ENCODE measurements at places on chromosomes 5 and 9.

DNA sequence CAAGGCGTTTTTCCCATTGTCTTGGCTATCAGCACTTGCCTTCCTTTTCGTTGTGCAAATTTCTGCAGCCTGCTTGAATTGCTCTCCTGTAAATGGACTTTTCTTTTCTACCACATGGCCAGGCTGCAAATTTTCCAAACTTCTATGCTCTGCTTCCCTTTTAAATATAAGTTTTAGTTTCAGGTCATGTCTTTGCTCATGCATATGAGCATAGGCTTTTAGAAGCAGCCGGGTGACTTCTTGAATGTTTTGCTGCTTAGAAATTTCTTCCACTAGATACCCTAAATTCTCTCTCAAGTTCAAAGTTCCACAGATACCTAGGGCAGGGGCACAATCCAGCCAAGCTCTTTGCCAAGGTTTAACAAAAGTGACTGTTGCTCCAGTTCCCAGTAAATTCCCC is 22.4 kb upstream of the PTPDC1 start:
- no peak for DNase-seq

- DNase-seq = no peak
Observed at GRCh38 chr5:10528056-10528816, 35.6 kb upstream of the ANKRD33B start.

DNA sequence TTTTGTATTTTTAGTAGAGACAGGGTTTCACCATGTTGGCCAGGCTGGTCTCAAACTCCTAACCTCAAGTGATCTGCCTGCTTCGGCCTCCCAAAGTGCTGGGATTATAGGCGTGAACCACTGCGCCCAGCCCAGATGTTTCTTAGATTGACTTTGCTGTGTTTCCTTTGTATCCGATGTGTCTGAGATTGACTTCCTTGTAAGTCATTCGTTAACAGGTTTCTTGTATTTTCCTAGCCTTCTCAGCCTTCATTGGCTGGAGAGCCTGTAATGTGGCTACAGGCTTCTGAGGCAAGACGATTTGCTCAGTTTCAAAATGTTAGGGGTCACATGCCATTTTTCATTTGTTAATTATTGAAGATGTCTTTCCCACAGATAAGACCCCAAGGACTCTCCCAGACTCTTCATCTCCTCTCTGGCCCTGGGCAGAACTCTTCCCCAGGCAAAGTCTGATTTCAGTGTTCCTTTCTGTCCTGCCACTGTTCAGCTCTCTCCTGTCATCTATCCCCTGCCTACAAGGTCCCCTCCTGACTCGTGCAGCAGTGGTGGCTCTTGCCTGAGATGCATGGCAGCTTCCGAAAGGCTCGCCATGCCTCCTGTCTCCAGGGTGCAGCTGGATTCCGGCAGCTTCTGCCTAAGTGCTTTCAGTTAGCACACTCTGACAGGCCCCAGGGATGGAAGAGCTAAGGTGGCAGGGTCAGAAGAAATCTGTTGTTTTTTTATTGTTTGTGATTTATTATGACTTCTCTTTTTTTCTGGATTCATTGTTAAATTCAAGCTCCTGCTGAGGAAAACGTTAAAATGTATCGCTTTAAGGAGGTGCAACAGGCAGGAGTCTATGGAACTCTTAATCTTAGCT is 206.4 kb downstream of the AOPEP start:
- DNase-seq = no peak

- no peak for DNase-seq
Observed at GRCh38 chr5:120086081-120086480, 378.0 kb upstream of the PRR16 start.

DNA sequence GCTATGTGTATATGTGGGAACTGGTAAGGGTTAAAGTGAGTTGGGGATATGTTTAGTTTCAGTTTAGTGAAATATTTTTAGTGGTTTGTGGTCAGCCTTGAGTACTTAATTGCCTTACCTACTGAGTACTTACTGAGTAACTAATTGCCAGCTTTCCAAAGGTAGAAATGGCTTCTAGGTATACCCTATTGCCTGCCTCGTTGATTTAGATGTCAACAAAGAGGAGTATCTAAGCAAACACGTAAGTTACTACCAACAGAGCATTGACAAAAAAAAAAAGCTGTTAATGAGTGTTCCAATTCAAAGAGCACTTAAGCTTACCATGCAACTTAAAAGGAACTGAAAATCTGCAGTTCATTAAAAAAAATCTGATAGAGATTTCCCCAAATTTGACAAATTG is 8.8 kb downstream of the ATP10B start:
- no peak for DNase-seq

DNA sequence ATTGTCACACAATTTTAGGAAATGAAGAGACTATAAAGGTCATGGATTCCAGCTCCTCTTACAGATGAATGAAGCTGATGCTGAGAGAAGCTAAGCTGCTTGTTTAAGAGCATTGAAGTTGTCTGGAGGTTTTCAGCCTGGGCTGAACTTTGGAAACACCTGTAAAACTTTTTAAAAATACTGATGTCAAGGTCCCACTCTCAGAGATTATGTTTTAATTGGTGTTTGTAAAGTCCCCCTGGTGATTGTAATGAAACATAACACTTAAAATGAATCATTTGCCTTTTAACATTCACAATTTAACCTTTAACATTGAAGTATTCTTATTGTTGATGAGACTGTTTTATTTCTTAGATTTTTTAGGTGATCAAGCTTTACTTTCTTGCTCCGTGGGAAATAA is 16.4 kb downstream of the RAD23B start:
- DNase-seq = no peak

DNA sequence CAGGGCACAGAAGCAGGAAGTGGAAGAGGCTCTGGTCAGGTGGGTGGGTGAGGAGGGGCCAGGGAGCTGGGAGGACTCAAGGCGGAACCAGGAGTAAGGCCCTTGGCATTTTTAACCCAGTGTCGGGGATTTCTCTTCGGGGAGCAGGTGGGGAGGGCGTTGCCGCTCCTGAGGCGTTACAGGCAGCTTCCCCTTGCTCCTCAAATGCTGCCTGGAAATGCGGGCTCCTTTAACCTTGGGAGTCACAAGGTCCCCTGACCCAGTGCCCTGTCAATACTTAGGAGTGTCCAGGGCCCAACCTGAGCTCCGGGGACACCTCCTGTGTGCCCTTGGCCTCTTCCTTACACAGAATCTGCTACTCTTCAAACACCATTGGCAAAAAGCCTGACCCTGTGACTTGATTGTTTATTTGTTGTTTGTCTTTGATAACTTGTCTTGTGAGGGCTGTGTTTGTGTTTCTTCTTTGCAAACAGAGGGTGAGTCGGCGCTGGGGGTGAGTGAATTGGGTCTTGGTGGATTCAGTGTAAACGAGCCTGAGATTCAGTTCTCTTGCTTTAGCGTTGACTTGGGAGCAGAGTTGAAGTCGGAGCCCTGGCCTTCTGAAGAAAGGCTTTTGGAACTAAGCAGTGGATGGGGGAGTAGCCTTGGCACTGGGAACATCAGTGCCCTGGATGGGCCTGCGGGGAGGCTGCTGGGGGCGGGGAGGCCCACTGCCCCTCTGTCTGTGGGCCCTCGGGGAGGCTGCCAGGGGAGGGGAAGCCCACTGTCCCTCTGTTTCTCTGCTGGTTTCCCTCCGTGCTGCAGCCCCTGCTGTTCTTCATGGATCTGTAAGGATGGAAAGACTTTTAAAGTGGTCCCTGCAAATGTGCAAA is 300.7 kb upstream of the IRX4 start:
- DNase-seq = no peak

DNA sequence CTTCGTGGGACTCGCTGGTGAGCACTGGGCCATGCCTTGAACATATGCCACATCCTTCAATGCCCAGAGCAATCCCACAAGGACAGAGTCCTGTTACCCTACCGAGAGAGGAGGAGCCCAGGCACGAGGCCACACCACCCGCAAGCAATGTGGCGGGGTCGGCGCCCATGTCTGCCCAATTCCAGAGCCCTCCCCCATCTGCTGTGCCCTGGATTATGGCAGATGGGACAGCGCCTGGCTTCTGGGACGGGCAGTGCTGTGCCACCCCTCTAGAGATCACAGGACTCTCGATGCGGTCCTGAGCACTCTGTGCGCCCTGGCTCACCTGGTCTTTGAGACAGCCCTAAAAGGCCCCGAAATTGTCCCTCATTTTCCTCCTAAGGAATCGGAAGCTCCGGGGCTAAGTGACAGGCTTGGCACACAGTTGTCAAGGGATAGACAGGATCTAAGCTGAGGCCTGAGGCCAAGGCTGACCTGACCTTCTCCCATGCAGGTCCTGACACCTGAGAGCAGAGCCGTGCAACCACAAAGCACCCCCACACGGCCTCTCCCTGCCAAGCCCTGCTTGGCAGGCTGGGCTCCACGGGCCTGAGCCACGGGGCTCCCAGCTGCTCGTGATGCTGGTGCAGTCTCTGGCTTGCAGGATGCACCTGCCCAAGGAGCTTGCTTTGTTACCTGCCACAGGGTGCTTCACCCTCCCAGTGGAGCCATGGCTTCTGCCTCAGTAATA is 48.8 kb downstream of the PRRT1B start:
- DNase-seq = no peak

DNA sequence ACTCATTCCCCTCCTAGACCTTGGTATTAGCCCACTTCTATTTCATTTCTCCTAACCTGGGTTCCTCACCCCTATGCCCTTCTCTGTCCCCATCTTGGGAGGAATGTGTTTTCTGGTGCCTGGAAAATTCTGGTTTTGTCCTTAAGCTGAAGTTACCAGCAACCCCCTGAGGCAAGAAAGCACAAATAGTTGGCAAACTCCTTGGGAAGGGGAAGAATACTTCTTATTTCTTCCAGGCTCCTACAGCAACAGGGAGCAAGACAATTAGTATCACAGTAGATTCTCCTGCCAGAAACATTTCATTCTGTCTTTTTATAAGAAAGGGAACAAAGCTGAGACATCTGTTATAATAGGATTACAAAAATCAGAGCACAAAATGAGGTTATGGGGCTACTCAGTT is 142.5 kb downstream of the SNCAIP start:
- no peak for DNase-seq

- no peak for DNase-seq
Observed at GRCh38 chr5:27830546-27830945, 792.2 kb upstream of the CDH9 start.

DNA sequence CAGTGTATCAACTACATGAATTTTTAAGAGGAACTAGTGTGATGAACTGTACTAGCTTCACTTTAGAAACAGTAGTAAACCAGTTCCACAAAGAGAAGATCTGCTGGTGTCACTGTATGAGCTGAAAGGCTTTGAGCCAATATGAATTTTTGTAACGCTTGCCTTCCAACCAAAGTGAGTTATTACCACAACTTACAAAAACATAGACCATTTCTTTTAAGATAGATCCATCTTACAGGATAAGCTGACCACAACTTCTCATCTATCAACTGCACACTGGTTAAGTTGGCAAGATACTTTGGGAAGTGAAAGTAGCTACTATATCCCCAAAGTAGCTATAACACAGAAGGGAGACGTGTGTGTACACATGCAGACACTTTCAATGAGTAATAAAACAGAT is 849.6 kb upstream of the DMAC1 start:
- no peak for DNase-seq

DNA sequence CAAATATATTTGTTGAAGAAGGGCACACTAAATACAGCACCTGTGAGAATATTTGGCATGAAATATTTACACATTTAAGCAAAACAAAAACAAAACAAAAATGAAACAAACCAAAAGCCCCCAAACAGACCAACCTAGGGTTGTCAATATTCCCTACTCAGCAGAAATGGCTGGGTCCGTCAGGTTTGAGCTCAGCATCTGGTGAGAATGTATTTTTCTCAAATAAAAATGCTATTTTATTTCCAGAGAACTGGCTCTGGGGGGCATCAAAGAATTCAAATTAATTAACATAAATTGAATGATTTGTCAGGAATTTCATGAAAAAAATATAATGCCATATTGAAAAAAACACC is 142.8 kb upstream of the COL5A1 start:
- no peak for DNase-seq

- DNase-seq = no peak
Observed at GRCh38 chr9:22079873-22080341, 70.8 kb upstream of the CDKN2B start.

GRCh38 chr5:56377573-56377972 is 144.4 kb upstream of the ANKRD55 start:
- DNase-seq = no peak

GRCh38 chr5:93430673-93431199 is 150.3 kb downstream of the NR2F1-AS1 start:
- DNase-seq = no peak

GRCh38 chr5:172410662-172411483 is 43.5 kb downstream of the SH3PXD2B start:
- DNase-seq = no peak

GRCh38 chr5:31235381-31235780 is 41.9 kb downstream of the CDH6 start:
- DNase-seq = no peak

DNA sequence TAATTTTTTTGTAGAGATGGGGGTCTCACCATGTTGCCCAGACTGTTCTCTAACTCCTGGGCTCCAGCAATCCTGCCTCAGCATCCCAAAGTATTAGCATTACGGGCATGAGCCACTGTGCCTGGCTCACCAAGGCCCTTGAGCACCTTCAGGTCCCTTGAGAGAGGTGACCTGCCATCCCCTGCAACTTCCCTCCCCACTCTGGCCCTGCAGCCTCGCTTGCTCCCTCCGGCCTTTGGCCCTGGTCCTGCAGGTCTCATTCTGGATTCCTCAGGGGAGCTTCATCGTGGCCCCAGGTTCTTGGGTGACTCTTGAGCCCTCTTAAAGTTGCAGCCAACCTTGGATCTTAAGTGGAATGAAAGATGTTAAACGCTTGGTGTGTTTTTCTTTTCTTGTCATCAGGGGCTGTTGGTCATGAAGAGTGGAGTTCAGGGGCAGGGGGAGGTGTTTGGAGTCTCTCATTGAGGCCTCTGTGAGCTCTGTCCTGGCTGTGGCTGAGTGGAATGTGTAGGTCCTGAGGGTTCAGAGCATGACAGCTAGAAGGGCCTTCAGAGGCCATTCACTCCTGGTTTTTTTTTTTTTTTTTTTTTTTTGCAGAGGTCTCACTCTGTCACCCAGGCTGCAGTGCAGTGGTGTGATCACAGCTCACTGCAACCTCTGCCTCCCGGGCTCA is 33.0 kb downstream of the PPARGC1B start:
- DNase-seq = no peak

- DNase-seq = no peak
Observed at GRCh38 chr9:9790216-9790872, 822.5 kb downstream of the PTPRD start.

DNA sequence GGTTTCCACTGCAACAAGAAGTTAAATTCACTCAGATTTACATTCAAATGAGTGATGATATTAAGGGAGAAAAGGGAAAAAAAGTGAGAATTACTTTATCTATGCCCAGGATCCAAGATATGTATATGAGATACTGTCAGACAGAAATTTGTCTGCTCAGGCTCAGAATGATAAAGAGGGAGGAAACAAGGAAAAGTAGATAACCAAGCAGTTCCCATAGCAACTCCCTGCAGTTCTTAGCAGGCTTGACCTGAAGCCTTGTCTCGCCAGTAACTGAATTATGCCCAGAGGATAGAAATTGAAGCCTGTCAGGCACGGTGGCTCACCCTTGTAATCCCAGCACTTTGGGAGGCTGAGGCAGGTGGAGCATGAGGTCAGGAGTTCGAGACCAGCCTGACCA is 304.4 kb downstream of the TLE1 start:
- DNase-seq = no peak

- no peak for DNase-seq
Observed at GRCh38 chr5:6432206-6432605, 16.5 kb upstream of the UBE2QL1 start.

Data from cortex of kidney (tissue), 1 donor.